ENCODE measurements at places on chromosomes 13 and 19. TPM values are rescaled to one million over a fixed set of nuclear protein-coding genes. Genes with fewer than 3 reads are reported as not detected.

ZNF578 gene
- total RNA-seq: not detected

GRCh38 chr13:98507282-98507797, 69.6 kb downstream of the STK24 start:
- H3K4me3 ChIP-seq: no peak overlapping the region
- peak overlapping the region; percentile 85 for H3K27ac ChIP-seq
- H3K4me1 ChIP-seq: peaks cover 47% of the 10 kb centered on the region
- H3K36me3 ChIP-seq: no peaks in the 10 kb centered on the region
- no peaks in the 10 kb centered on the region for H3K27me3 ChIP-seq
- DNase-seq: peak; percentile 80

DNA sequence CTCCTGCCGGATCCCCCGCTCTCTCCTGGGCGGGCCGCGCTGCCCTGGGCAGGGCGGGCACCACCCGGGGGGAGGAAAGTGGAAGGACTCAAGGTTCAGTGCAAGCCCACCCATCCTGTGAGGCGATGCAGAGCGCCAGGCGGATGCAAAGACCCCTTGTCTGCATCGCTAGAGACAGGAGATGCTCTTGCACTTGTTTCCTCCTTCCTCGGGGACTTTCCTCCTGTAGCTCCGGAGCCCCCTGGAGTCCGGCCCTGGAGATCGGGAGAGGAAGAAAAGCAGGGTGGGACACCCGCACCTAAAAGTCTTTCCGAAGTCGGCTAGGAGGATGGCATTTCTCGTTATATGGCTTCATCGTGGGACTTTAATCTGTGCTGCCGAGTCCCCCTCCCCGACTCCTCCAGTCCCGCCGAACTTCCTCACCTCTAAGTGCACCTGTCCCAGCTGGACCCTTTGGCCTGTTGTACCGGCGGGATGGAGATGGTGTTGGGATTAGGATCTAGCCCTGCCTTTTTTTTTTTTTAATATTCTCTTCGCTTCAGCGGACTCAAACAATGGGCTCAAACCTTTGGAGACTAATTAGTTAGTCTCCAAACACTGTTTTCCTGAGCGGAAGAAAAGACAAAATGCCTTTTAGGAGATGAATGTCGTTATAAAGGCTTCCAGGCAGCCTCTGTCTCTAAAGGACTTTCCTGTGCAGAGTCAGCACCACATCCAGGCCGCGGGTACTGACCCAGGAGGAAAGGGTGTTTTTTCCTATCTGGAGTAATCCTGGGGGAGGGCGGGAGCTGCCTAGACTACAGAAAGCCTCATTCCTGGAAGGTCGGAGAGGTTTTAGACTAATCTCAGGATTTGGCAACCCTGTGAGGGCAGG, 725 bp downstream of the FAM124A start:
- H3K27me3 ChIP-seq: peaks cover 56% of the 10 kb centered on the region
- H3K36me3 ChIP-seq: no peaks in the 10 kb centered on the region
- H3K27ac ChIP-seq: no peak overlapping the region
- H3K4me1 ChIP-seq: no peaks in the 10 kb centered on the region

AMER2 gene
- 0.02 TPM for total RNA-seq

- DNase-seq: no peak
- H3K4me1 ChIP-seq: no peaks in the 10 kb centered on the region
- no peak overlapping the region for H3K4me3 ChIP-seq
- no peak overlapping the region for H3K27ac ChIP-seq
- no peaks in the 10 kb centered on the region for H3K36me3 ChIP-seq
- H3K27me3 ChIP-seq: no peaks in the 10 kb centered on the region
Observed at GRCh38 chr13:100182900-100183490, 94.1 kb downstream of the PCCA start.

- no peak for DNase-seq
- peaks cover 17% of the 10 kb centered on the region for H3K36me3 ChIP-seq
- no peaks in the 10 kb centered on the region for H3K27me3 ChIP-seq
Observed at GRCh38 chr13:98456413-98456845, 120.5 kb downstream of the STK24 start.

GRCh38 chr13:112894673-112895481, 74.1 kb upstream of the MCF2L start:
- H3K27me3 ChIP-seq: peaks cover 51% of the 10 kb centered on the region
- no peaks in the 10 kb centered on the region for H3K36me3 ChIP-seq
- H3K4me1 ChIP-seq: no peaks in the 10 kb centered on the region
- no peak for DNase-seq
- no peak overlapping the region for H3K4me3 ChIP-seq

- no peak for DNase-seq
- no peaks in the 10 kb centered on the region for H3K36me3 ChIP-seq
- no peak overlapping the region for H3K27ac ChIP-seq
- no peaks in the 10 kb centered on the region for H3K27me3 ChIP-seq
- peaks cover 11% of the 10 kb centered on the region for H3K4me1 ChIP-seq
- no peak overlapping the region for H3K4me3 ChIP-seq
Observed at GRCh38 chr13:33353210-33353609, 67.7 kb upstream of the STARD13 start.

DNA sequence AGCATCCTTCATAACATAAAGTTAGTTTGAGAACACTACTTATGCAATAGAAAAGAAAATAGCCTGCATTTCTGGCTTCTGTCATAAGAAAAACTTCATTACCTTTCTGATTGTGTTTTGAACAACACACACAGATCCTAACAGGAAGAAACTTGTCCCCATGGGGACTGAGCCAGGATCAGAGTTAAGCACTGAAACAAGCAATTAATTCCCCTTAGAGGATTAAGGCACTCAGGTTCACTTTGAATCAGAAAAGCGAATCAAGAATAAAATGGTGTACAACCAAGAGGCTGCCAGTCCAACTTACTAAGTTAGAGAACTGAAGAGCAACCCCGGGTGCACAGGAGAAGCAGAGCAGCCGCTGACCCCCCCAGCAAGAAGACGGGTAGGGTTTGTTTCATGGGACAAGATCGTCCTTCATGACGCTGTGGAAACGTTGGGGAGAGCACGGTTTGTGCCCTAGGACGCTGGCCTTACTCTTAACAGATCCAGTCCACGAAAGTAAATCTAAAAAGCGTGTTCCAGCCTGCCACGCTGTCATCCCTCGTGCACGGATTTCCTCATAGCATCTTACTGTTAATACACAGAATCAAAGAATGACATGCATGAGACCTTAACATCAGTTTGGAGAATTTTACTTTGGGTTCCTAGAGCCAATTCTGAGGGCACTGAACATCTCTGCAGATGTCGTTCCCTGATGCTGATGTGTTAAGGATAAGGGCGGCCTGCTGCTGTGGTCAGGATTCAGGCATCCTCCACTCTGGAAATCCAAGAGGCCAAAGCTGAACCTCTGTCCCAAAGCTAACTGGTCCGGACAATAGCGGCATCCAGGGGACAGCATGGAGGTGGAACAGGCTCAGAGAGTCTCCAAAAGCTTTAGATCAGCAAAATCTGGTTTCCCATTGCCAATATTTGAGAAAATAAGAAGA, 46.4 kb downstream of the GGACT start:
- no peaks in the 10 kb centered on the region for H3K27me3 ChIP-seq
- peaks cover 4% of the 10 kb centered on the region for H3K4me1 ChIP-seq
- H3K4me3 ChIP-seq: no peak overlapping the region
- no peaks in the 10 kb centered on the region for H3K36me3 ChIP-seq
- no peak overlapping the region for H3K27ac ChIP-seq
